CD4-positive, CD25-positive, alpha-beta regulatory T cell (primary cell): ENCODE measurements at places on chromosomes 13 and 19. TPM values are rescaled to one million over a fixed set of nuclear protein-coding genes. Genes with fewer than 3 reads are reported as not detected.

The TPTE2 gene
- not detected for total RNA-seq

The WIZ gene
- total RNA-seq: 17.6 TPM

The KLK3 gene
- total RNA-seq: not detected

DNA sequence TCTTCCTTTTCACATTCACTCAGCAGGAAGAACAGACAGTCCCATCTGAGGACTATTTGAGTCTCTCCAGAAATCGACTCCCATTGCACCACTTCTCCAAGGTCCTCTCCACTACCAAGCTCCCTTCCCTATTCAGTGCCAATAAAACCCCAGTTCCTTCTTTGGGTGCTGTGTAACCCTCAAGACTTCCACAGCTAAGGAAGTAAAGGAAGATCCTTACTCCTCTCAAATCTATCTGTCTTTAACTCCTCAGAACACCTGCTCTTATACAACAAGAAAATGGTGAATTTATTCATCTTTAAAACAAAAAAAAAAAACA is 29.2 kb upstream of the TM9SF2 start:
- H3K4me3 ChIP-seq: no peak overlapping the region
- no peaks in the 10 kb centered on the region for H3K36me3 ChIP-seq
- H3K4me1 ChIP-seq: no peaks in the 10 kb centered on the region
- no peak for DNase-seq
- H3K27ac ChIP-seq: no peak overlapping the region

GRCh38 chr13:63403733-63404132 is 1988.1 kb upstream of the PCDH20 start:
- no peaks in the 10 kb centered on the region for H3K36me3 ChIP-seq
- no peaks in the 10 kb centered on the region for H3K4me1 ChIP-seq
- no peak for DNase-seq
- H3K27ac ChIP-seq: no peak overlapping the region
